ENCODE measurements at places on chromosomes 6 and 20.

GRCh38 chr6:117409420-117409819, 16.3 kb downstream of the ROS1 start:
- no peak for DNase-seq

- DNase-seq: no peak
Measured at GRCh38 chr6:85113934-85114580, 335.8 kb upstream of the NT5E start.

DNA sequence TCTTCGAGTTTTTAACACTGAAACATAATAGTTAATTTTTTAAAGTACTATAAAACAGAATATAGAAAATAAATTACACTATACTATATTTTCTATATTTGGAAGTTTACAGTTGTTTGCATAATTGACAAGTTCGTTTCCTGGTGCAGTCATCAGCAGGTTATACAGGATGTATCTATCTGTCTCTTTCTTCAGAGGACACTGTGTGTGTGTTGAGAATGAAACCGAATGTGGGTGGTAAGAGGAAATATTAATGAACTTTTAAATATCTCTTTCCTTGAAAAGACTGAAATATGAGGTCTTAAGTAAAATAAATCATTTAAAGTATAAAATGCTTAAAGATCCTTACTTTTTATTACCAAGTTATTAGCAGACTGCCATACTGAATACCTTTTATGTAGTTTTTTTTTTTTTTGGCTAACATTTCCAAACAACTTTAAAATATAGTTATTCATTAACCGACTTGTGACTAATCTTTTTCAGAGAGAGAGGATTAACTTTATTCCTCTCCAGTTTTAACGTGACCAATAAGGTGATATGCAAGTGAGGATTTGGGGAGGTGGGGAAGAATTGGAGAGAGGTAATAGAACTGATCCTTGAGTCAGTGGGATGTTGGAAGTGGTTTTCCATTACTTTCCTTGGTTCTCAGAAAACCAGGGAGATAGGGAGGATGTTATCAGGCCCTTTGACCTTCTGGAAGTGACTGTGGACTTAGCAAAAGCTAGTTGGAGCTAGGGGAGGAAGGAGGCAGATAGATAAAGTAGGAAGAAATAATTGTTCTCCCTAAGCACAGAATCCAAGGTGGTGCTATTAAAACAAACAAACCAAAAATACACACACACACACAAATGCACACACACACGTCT, 380.0 kb upstream of the FLRT3 start:
- DNase-seq: no peak

GRCh38 chr6:140987364-140988155, 1145.2 kb upstream of the GJE1 start:
- no peak for DNase-seq

GRCh38 chr6:131924881-131925474, 26.2 kb downstream of the CCN2 start:
- peak; percentile 31 for DNase-seq

- DNase-seq: no peak
Measured at GRCh38 chr6:37491171-37491829, 8.4 kb downstream of the CCDC167 start.

DNA sequence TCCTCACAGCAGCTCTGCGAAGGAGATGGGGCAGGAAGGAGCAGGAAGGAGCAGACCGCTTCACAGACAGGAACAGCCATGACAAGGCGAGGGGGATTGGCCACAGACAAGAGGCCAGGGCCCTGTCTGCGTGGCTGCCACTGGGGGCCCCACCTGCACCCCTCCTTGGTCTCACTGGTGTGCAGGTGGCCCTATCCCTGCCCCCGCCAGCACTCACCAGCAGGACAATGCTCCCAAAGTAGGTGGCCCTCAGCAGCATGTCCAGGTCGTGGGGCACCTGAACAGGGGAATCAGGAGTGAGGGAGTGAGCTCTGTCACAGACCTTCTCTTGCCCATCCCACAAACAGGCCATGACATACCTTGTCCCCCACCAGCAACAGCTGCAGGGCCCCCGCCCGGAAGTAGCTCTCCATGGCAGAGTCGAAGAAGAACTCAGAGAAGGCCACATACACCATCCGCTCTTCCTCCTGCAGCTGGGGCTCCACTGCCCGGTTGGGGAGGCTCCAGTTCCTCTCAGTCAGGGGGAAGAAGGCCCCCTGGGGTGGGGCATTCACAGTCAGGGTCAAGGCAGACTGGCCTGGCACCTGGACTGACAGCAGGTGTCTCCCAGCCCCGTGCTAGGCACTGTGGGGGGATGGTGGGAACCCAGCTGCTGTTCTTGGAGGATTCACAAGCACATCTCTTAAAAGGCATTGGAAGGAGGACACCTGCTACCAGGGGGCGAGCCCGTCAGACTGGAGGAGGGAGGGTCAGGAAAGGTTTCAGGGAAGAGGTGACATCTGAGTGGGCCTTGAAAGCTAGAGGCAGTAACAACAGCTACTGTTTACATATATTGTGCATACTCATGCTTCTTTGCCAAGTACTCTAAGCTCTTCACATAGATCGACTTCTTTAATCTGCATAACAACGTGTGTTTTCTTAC, 7.1 kb downstream of the PLTP start:
- DNase-seq: no peak
